ENCODE measurements at places on chromosomes 5 and 9.

- no peak for DNase-seq
These were observed 29.0 kb upstream of the BTNL3 start for GRCh38 chr5:180959661-180960060.

DNA sequence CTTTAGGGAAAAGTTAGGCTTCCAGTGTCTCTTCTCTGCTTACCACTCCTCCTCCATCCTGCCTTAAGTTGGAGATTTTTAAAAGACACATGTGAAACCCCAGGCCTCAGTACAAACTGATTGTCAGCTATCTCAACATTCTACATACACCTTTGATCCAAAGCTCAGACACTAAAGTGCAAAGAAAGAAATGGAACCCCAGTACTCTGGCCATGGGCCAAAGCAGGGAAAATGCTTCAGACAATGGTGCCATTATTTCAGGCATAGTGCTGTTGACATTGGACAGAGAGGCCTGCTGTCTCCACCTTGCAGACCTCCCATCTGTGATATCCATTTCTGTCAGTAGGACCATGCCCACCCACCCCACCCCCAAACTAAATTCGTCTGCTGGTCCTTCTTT is 49.1 kb downstream of the G3BP1 start:
- DNase-seq, result peak; percentile 64

DNA sequence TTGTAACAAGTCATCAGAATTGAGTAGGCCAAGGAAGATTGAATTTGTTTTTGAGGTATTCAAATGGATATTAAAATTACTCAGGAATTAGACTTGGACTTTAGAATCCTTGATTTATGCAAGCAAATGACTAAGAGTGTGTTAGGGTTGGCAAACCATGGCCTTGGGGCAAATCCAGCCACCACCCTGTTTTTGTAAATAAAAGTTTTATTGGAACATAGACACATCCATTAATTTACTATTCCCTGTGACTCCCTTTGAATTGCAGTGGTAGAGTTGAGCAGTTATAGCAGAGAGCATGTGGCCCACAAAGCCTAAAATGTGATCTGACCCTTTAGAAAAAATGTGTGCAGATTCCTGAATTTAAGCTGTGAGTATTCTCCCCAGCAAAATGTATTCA is 115.6 kb downstream of the WDR70 start:
- DNase-seq, result no peak

- no peak for DNase-seq
These were observed 1.4 kb upstream of the MELK start for GRCh38 chr9:36571333-36571732.

- DNase-seq, result no peak
These were observed 176.1 kb upstream of the MVB12B start for GRCh38 chr9:126150411-126151030.

- DNase-seq, result no peak
These were observed 28.8 kb downstream of the LHX2 start for GRCh38 chr9:124040186-124040931.

DNA sequence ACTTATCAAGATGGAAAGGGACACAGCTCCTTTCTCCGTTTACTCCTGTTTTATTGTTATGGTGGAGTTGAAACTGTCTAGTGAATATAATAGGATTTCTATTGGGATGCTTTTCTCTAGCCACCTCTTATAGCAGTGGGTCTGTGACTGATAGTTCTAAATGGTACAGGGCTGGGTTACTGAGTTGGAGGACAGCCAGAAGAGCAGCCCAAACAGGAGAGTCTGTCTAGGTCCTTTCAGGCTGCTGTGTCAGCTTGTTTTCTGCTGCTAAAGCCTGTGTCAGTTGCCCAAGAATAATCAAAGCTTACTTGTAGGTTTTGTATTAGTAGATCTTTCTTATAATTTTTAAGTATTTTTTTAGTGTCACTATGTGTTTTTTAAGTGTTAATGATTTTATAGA is 356.0 kb upstream of the SEMA6A start:
- no peak for DNase-seq
